ENCODE measurements at places on chromosomes 11 and 22.

DNA sequence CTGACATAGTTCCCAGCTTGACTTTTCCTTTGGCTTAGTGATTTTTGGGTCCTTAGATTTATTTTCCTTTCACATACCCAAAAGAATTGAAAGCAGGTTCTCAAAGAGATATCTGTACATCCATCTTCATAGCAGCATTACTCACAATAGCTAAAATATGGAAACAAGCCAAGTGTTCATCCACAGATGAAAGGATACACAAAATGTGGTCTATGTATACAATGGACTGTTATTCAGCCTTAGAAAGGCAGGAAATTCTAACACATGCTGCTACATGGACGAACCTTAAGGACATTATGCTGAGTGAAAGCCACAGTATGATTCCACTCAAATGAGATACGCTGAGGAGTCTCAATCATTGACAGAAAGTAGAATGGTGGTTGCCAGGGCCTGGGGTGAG is 171.8 kb downstream of the IGLL1 start:
- no peak for DNase-seq

- DNase-seq: no peak
Observed at GRCh38 chr11:12694183-12694531, 19.9 kb downstream of the TEAD1 start.

GRCh38 chr11:128908391-128909246 is 17.5 kb downstream of the KCNJ5 start:
- DNase-seq: peak; percentile 88

- peak; percentile 71 for DNase-seq
Observed at GRCh38 chr11:106644824-106645223, 373.5 kb downstream of the GUCY1A2 start.

GRCh38 chr11:73178681-73179080 is 36.6 kb upstream of the FCHSD2 start:
- DNase-seq: no peak

DNA sequence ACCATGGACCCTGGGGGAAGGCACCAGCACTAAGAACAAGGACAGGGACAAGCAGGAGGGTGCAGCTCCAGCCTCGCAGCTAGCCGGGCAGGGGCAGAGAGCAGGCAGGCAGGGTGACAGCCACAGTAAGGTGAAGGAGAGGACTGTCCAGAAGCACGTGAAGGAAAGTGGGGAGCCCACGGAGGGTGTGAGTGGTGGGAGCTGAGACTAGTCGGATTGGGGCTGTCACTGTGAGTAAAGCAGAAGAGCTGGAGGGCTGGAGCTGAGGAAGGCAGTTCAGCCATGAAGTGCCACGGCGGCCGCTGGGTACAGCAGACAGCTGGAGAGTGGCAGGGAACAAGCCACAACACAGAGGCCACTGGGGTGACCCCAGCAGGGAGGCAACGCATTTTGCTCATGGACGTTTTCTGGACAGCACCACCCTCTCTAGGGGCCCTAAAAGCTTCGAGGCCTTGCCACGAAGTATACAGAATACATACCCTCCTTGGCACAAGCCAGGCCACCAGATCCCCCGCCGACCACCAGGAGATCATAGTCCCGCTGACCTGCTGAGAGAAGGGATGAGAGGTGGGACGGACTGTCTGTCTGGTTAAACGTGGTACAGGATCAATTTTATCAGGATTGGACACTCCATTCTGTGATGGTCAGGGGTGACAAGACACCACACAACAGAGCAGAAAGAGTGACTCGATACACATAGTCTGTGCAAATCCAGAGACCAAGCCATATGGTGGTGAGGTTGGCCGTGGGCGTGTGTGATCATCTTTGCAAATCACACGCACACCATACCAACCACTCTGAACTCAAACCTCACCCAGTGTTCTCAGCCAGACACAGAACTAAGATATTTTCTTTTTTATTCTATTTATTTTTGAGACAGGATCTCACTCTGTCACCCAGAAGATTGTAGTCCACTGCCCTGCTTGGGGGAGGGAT is 10.8 kb upstream of the COMT start:
- DNase-seq: no peak

- DNase-seq: peak; percentile 39
Observed at GRCh38 chr11:20443596-20443995, 56.1 kb downstream of the PRMT3 start.

DNA sequence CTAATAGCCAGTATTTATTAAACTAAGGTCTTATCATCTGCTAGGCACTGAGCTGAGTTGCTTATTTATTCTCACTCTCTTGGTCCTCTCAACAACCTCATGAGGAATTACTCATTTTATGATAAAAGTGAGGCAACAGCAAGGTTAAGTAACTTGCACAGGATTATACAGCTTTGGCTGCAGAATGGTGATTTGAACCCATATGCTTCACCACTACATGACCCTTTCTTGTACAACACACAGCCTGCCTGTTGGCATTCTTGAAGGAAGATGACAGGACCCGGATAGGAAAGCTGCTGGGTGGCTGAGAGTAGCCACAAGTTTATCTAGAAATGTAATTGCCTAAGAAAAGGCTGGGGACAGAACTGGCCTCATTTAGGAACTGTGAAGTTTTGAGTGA is 5.3 kb upstream of the PARVA start:
- DNase-seq: peak; percentile 61

DNA sequence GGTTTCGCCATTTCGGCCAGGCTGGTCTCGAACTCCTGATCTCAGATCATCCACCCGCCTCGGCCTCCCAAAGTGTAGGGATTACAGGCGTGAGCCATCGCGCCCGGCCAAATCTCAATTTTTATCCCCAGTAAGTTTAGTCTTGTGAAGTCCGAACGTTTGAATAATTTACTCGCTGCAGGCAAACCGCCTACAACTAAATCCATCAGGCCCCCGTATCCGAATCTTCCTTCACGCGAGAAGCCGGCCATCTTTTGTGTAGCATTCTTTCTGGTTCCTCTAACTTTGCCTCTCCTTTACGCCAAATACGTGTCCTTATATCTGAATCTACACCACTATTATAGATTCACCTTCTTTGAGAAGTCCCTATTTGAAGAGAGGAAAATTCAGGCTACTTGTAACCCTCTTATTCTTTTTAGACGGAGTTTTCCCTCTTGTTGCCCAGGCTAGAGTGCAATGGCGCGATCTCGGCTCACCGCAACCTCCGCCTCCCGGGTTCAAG is 581 bp upstream of the EIF3L start:
- DNase-seq: peak; percentile 58

- no peak for DNase-seq
Observed at GRCh38 chr11:70844387-70844786, 408.0 kb downstream of the SHANK2 start.

DNA sequence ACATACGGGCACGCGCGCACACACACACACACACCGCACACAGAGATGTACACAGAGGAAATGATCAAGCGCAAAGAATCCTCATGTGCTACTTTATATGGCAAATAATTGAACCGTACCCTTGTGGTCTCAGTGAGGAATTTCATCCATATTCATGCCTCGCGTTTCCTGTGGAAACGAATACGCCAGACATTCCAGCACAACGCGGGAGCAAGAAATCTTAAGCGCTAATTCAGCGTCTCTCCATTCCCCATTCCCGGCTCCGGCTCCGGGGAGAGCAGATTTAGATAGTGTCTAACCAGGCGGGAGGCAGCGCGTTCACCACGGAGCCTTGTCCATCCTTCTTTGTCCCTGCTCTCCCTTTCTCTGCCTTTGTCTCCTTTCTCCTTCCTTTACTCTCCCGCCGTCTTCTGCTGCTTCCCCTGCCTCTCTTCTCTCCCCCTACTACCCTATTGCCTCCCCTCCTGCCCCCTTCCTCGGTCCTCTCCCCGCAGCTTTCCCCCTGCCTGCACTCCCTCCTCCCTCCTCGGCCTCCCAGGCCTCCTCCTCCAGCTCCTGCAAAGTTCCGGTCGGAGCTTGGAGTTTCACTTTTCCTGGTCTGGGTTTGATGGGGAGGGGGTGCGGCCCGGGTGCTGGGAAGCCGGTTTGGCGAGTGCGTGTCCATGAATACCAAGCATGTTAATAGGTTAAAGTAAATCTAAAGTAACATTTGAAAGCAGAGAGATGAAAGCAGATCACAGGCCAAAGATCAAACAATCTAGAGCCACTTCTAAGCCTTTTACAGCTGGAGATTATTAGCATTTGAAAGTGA is 579.3 kb downstream of the BUD13 start:
- peak; percentile 1 for DNase-seq

DNA sequence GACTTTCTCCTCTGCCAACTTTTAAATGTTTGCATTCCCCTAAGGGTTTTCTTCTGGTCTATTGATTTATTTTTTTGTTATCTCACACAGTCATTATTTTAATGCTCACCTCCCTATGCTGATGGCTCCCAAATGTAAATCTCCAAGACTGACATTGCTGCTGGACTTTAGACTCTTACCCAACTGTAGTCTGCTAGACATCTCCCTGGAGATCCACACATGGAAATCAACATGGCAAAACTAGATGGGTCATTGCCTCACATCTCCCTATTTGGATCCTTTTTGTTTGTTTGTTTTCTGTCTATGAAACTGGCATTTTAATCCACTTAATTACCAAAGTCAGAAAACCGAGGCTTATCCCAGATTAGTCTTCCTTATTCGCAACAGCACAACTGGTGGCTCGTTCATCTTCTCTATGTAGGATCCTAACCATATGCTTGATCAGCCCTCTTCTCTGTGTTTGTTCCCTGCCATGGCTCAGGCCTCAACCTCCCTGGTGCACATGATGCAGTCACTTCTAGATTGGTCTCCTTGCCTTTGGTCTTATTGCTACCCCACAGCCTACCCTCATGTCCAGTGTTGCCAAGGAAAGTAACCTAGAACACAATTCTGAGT is 37.3 kb downstream of the SC5D start:
- DNase-seq: no peak

DNA sequence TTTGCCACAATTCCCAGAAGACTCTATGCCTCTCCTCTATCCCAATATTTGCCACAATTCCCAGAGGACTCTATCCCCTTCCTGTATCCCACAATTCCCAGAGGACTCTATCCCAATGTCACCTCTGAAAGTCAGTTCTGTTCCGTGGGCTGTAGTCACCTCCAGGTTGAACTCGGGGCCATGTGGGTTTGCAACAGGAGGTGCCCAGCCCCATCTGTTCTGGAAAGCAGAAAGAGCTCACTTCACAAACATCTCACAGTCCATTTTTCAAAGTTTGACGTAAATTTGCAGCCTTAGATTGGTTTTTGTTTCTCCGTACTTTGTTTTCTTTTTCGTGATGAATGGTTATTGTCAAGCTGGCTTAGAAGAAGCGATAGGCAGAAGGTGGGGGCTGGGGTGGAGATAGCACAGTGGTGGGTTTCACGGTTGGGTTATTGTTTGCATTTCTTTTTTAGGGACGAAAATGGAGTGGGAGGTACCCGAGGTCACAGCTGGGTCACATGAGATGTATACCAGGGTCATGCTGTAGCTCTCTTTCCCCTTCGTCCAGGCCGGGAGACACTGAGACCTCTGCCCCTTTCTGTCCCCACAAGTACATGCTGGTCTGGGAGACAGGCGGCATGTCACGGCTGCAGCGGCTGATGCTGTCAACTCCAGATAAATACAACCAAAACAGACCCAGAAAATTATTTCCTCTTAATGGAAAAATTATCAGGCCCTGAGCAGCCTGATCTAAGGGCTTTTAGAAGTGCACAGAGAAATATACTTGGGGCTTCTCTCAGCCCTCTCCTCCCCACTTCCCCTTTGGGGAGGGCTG is 374.5 kb downstream of the CADM1 start:
- no peak for DNase-seq

- peak; percentile 55 for DNase-seq
Observed at GRCh38 chr22:46083383-46084350, 66.7 kb upstream of the PPARA start.

GRCh38 chr22:41487037-41487935 is 18.4 kb downstream of the ACO2 start:
- DNase-seq: peak; percentile 37

- DNase-seq: no peak
Observed at GRCh38 chr22:50257041-50257440, 4.4 kb downstream of the MAPK12 start.

- DNase-seq: no peak
Observed at GRCh38 chr11:2120359-2121100, 18.7 kb downstream of the IGF2 start.

- DNase-seq: no peak
Observed at GRCh38 chr11:116424615-116425261, 348.0 kb downstream of the BUD13 start.

DNA sequence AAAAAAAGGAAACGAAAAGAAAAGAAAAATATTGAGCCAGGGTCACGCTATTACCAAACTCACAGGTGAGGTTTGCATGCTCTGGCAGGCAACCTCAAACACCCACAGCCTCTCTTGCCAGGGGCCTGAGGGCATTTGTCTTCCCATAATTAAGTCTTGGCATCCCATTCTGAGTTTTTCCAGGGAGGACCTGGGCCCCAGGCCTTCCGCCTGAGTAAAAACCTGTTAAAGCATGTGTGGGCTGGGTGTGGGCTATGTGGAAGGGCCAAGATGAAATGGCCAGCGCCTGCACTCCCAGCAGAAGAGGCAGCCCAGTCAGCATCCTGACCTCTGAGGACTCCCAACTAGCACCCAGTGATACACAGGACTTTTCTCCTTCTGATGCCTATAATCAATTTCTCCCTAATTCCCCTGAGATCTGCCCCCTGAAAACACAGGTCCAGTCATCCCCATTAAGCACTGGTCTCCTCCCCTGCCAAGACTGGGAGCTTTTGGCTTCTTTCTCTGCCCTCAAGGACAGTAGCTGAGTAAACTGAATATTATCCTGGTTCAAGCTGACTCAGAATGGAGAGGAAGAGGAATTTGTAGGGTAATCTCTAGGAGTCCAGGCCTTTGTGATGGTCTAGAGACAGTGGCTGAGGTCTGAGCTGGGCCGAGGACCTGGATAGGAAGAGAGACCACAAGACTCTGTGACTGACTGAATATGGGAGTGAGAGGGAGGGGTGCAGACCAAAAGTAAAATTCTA is 35.6 kb upstream of the ACER3 start:
- DNase-seq: no peak

GRCh38 chr11:78313898-78314297 is 103.7 kb downstream of the GAB2 start:
- DNase-seq: no peak

DNA sequence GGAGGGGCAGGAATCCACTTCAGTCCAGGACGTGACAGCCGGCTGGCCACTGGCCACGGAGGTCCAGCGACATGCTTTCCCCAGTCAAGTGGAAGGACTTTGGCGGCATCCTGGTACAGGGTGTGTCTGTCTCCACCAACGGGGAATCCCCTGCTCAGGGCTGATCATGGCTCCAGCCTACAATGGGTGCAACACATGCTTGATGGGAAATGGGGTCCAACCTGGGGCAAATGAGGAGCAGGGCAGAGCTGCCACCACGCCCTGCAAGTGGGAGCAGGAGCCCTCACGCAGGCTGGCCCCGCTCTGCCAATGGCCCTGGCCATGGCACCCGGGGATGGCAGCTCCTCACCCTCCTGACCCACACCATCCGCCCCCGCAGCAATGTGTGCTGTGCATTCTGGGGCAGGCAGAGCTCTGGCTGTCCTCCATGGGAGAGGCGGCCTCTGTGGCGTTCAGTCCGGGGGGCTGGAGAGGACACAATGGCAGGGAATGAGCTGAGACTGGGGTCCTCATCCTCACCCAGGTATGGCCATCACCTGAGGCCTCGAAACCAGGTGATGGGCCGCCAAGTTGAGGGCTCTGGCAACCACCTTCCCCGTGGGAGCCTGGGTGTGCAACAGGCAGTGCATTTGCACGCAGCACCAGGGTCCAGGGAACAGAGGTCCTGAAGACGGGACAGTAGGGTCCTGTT is 5.8 kb upstream of the SEPTIN5 start:
- DNase-seq: no peak
